ENCODE measurements at places on chromosomes 7 and 10. TPM values are rescaled to one million over a fixed set of nuclear protein-coding genes. Genes with fewer than 3 reads are reported as not detected.

GRCh38 chr10:103202319-103202718 is 9.2 kb upstream of the NT5C2 start:
- H3K4me3 ChIP-seq: no peak overlapping the region
- no peaks in the 10 kb centered on the region for H3K36me3 ChIP-seq
- H3K27me3 ChIP-seq: no peaks in the 10 kb centered on the region
- no peak for DNase-seq

DNA sequence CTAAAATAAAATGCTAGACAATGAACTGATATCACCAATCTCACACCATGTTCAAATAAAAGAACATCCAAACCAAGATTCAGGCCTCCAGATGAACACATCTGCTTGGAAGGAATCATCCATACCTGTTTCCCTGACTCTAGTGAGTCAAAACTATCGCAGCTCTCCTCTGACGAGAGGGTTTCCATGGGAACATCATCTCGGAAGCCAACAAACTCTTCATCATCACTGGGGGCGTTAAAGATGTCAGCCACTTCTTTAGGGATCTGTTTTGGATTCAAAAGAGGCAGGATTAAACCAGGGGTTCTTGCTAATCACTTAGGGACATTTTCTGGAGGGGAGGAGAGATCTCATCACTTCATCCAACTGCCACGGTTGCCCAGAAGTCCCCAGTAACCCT is 29.1 kb downstream of the CDCA7L start:
- no peaks in the 10 kb centered on the region for H3K4me1 ChIP-seq
- no peaks in the 10 kb centered on the region for H3K36me3 ChIP-seq
- DNase-seq: no peak
- H3K27me3 ChIP-seq: no peaks in the 10 kb centered on the region

GRCh38 chr7:98323597-98324322 is 42.3 kb downstream of the BRI3 start:
- no peak overlapping the region for H3K4me3 ChIP-seq
- no peak overlapping the region for H3K27ac ChIP-seq
- DNase-seq: no peak

GRCh38 chr7:108456845-108457540 is 757 bp upstream of the NRCAM start:
- no peak overlapping the region for H3K27ac ChIP-seq
- no peak for DNase-seq
- H3K4me3 ChIP-seq: no peak overlapping the region
- peaks cover 4% of the 10 kb centered on the region for H3K4me1 ChIP-seq

The MOGAT3 gene
- total RNA-seq: 47.7 TPM

The SYT15B gene
- total RNA-seq: 0.17 TPM

GRCh38 chr10:127904311-127905000 is 2.4 kb upstream of the PTPRE start:
- H3K36me3 ChIP-seq: no peaks in the 10 kb centered on the region
- peaks cover 8% of the 10 kb centered on the region for H3K4me1 ChIP-seq
- H3K27me3 ChIP-seq: no peaks in the 10 kb centered on the region
- DNase-seq: no peak
- H3K27ac ChIP-seq: peak overlapping the region; percentile 28

The CTAGE8 gene
- 6.4 TPM for total RNA-seq

DNA sequence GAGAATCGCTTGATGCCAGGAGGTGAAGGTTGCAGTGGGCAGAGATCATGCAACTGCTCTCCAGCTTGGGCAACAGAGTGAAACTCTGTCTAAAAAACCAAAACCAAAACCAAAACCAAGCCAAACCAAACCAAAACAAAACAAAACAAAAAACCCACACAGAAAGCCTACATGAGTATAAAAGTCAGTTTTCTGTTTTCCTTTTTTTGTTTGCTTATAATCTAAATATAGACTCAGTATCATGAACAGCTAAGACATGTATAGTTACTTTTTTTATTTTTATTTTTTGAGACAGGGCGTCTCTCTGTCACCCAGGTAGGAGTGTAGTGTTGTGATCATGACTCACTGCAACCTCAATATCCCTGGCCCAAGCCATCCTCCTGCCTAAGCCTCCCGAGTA is 16.8 kb upstream of the MTPN start:
- no peaks in the 10 kb centered on the region for H3K4me1 ChIP-seq

DNA sequence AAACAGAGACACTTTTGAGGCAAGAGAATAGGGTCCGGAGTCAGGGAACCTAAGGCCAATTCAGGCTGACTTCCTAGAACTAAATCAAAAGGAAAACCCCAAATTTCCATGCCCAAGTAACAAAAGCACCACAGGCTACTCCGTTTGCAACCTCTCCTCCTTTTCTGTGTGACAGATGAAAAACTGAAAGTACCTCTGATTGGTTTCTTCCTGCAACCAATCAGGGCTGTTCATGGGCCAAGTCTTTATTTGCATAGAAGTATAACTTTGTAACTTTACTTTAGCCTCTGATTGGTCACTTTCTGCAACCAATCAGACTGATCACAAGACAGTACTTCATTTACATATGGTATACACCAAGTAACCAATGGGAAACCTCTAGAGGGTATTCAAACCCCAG is 239.9 kb upstream of the KCND2 start:
- no peak overlapping the region for H3K27ac ChIP-seq
- H3K27me3 ChIP-seq: no peaks in the 10 kb centered on the region

The OR2A42 gene
- not detected for total RNA-seq

- H3K4me1 ChIP-seq: no peaks in the 10 kb centered on the region
- no peaks in the 10 kb centered on the region for H3K36me3 ChIP-seq
- no peaks in the 10 kb centered on the region for H3K27me3 ChIP-seq
Observed at GRCh38 chr7:38813768-38814167, 95.2 kb downstream of the VPS41 start.

The TMEM184A gene
- total RNA-seq: 54.3 TPM

- H3K27ac ChIP-seq: peak overlapping the region; percentile 99
- no peaks in the 10 kb centered on the region for H3K27me3 ChIP-seq
- no peaks in the 10 kb centered on the region for H3K36me3 ChIP-seq
- DNase-seq: peak; percentile 93
- peaks cover 16% of the 10 kb centered on the region for H3K4me1 ChIP-seq
Observed at GRCh38 chr7:77538281-77539212, 1.5 kb downstream of the PTPN12 start.

GRCh38 chr7:26619348-26619984 is 244.9 kb downstream of the SKAP2 start:
- DNase-seq: no peak
- H3K27ac ChIP-seq: no peak overlapping the region
- H3K4me1 ChIP-seq: no peaks in the 10 kb centered on the region
- no peaks in the 10 kb centered on the region for H3K36me3 ChIP-seq

- H3K4me3 ChIP-seq: no peak overlapping the region
- no peak for DNase-seq
- H3K27me3 ChIP-seq: no peaks in the 10 kb centered on the region
- H3K4me1 ChIP-seq: no peaks in the 10 kb centered on the region
Observed at GRCh38 chr7:54833001-54833467, 74.0 kb upstream of the SEC61G start.

The PCDH15 gene
- not detected for total RNA-seq

GRCh38 chr10:114697061-114697598 is 39.1 kb upstream of the ABLIM1 start:
- DNase-seq: no peak
- H3K4me1 ChIP-seq: no peaks in the 10 kb centered on the region
- H3K27ac ChIP-seq: no peak overlapping the region
- no peak overlapping the region for H3K4me3 ChIP-seq
- H3K27me3 ChIP-seq: no peaks in the 10 kb centered on the region

DNA sequence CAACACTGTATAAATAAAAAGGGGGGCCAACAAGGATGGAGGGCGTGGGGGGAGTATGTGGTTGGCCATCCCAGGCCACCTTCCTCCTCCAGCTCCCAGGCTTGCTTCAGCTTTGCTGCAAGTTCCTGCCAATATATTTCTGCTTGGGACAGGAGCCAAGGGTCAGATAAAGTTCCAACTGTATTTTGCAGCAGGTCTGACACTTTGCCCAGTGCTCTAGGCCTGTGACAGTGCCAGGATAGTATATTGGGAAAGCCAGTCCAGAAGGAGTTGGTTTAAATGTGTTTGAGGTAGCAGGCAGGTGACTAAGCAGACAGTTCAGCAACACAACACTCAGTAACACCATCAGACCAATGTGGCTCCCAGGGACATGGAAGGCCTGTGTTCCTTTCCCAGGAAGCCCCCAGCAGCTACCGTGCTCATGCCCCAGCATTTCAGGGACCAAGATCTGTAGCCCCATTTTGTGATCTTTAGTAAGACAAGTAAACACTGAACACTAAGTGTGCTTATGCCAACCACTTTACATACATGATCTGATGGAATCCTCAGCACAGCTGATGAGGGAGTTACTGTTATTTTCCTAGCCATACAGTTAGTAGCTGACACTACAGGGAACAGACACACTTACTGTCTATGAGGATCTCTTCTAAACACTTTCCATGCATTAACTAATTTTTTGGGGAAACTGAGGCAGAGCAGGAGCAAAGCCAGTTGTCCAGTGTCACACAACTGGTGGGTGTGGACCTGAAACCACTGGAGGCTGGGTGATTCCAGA is 38.9 kb downstream of the DNAJB12 start:
- H3K27ac ChIP-seq: peak overlapping the region; percentile 62
- DNase-seq: peak; percentile 82
- H3K4me1 ChIP-seq: peaks cover 27% of the 10 kb centered on the region

DNA sequence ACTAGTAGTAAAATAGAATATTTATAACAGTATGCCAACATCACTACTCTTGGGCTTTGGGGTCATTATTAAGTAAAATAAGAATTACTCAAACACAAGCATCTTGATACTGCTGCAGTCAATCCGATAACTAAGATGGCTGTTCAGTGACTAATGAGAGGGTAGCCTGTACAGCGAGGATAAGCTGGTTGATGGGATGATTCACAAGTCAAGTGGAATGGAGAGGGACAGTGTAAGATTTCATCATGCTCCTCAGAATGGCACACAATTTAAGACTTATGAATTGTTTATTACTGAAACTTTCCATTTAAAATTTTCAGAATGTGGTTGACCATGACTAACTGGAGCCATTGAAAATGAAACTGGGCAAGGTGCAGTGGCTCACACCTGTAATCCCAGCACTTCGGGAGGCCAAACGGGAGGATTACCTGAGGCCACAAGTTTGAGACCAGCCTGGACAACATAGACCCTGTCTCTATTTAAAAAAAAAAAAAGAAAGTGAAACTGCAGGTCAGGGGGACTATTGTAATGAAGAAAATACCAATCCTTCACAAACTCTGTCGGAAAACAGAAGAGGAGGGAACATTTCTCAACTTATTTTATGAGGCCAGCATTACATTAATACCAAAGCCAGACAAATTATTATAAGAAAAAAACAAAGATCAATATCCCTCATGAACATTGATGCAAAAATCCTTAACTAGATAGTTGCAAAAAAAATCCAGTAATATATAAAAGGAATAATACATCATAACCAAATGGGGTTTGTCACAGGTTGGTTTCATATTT is 11.2 kb downstream of the AVL9 start:
- H3K27ac ChIP-seq: no peak overlapping the region
- H3K4me3 ChIP-seq: no peak overlapping the region
- no peaks in the 10 kb centered on the region for H3K4me1 ChIP-seq
- no peaks in the 10 kb centered on the region for H3K36me3 ChIP-seq
- H3K27me3 ChIP-seq: no peaks in the 10 kb centered on the region

- H3K27ac ChIP-seq: peak overlapping the region; percentile 22
- H3K4me1 ChIP-seq: no peaks in the 10 kb centered on the region
- H3K4me3 ChIP-seq: peak overlapping the region; percentile 37
- no peaks in the 10 kb centered on the region for H3K36me3 ChIP-seq
- peak; percentile 19 for DNase-seq
- H3K27me3 ChIP-seq: peaks cover 17% of the 10 kb centered on the region
Observed at GRCh38 chr10:15719049-15719898, 448 bp downstream of the ITGA8 start.

DNA sequence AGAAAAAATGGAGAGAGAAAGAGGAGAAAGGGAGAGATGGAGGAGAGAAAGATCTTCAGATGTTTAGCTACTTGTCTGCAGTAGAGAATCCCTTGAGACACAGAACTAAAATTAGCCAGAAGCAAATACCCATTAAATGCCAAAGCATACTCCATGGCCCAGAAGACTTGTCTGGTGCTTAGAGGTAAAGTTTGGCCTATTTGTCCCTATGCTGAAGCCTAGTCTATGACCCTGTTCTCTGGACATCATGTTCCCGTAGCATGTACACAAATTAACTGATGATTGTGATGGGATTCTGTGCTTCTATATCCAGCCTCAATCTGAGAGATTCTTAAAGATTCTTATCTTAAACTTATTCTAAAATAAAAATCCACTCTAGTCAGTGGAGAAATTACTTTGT is 85.8 kb downstream of the NAMPT start:
- H3K27me3 ChIP-seq: no peaks in the 10 kb centered on the region
- H3K4me1 ChIP-seq: no peaks in the 10 kb centered on the region
- no peaks in the 10 kb centered on the region for H3K36me3 ChIP-seq
- DNase-seq: no peak
- H3K4me3 ChIP-seq: no peak overlapping the region

GRCh38 chr10:61097026-61097425 is 153.0 kb upstream of the RHOBTB1 start:
- no peaks in the 10 kb centered on the region for H3K36me3 ChIP-seq
- no peak overlapping the region for H3K27ac ChIP-seq
- H3K27me3 ChIP-seq: no peaks in the 10 kb centered on the region
- no peak overlapping the region for H3K4me3 ChIP-seq

The C7orf33 gene
- total RNA-seq: not detected

Measured in colonic mucosa (tissue), 4 donors.